ENCODE measurements at places on chromosomes 2 and 18.

DNA sequence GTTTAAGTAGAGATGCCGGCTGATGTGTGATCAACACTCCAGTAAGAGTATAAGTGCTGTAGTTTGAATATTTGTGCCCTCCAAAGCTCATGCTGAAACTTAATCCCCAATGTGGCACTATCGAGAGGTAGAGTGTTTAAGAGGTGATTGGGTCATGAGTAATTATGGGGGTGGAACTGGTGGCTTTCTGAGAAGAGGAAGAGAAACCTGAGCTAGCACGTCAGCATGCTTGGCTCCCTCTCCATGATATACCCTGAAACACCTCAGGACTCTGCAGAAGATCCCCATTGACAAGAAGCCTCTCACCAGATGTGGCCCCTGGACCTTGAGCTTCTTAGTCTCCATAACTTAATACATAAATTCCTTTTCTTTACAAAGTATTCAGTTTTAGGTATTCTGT is 584.8 kb downstream of the TSN start:
- DNase-seq = no peak

DNA sequence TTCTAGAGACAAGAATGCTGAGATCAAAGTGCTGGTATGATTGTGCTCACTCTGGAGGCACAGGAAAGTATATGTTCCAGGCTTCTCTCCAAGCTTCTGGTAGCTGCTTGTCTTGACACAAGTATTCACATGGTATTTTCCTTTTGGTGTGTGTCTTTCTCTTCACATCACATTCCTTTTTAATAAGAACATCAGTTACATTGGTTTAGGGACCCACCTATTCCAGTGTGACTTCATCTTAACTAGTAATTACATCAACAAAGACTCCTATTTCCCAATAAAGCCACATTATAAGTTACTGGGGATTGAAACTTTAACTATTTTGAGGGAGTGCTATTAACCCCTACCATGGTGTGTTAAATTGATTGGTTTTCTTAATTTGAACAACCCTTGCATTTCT is 119.1 kb downstream of the FSIP2 start:
- DNase-seq = no peak

GRCh38 chr2:203562268-203562667 is 27.2 kb upstream of the RAPH1 start:
- DNase-seq = no peak

DNA sequence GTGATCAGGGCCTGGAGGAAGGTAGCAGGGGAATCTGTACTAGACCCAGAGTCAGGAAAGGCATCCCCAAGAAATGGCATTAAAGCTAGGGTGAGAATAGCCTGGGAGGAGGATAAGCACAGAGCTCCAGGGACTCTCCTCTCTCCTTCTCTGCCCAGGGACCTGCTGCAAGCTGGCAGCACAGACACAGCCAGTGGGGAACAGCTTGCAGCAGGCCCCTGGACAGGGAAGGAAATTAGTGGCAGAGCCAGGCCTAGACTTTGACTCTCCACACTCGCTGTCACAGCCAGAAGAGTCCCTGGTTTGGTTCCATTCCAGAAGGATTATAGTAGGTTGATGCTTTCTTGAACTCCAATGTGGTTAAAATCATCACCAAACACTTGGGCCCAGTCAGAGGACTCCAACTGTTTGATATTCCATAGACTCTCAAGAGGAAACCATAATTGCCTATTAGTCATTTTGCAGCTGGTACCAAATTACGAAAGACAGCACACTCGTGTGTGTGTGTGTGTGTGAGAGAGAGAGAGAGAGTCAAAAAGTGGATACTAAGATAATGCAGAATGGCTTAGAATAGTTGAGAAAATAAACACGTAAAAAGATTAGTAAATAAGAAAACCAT is 95.5 kb upstream of the ATP8B1 start:
- peak; percentile 91 for DNase-seq

GRCh38 chr18:74972354-74972753 is 236.6 kb downstream of the PTGR3 start:
- DNase-seq = no peak

DNA sequence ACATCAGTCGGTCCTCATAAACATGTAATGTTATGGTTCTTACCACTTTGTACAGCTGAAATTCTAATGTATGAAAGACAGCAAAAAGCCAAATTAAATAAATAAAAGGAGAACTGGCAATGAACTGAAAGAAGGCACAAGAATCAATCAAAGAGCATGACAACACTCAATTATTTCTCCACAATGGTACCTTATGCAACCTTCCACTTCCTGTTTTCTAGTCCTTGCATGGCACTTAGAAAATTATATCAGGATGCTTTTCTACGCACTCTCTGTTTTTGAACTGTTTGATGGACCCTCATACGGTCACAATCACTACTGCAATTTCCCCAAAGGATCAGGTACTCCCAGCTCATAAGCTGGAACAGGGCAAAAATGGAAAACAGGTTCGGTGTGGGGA is 81.6 kb downstream of the EPB41L3 start:
- no peak for DNase-seq

GRCh38 chr18:79384151-79384807 is 11.5 kb upstream of the NFATC1 start:
- DNase-seq = no peak

- DNase-seq = no peak
Observed at GRCh38 chr2:204750389-204750788, 205.1 kb downstream of the PARD3B start.

- no peak for DNase-seq
Observed at GRCh38 chr2:17857021-17857420, 21.4 kb upstream of the KCNS3 start.
